ENCODE measurements at places on chromosomes 3 and 15.

DNA sequence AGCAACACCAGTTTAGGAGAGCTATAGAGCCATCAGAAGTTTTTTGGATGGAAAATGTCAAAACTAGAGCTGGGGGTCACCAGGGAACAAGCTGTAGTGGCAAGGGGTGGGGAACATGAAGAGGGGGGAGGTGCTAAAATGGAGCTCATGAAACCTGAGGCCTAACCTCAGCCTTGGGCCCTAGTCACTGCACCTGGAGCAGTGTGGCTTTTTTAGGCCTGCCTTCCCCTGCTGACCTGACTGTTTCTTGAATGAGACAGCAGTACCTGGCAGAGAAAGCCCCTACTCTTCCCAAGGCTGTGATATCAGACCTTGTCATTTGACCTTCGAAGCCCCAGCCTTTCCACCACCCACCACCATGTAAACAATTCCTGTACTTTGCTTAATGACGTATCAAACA is 383.5 kb downstream of the EPHB1 start:
- DNase-seq, result no peak

- no peak for DNase-seq
Observed at GRCh38 chr3:71064291-71064955, 519.1 kb downstream of the FOXP1 start.

GRCh38 chr3:139506766-139507165 is 30.4 kb upstream of the RBP2 start:
- DNase-seq, result no peak

- DNase-seq, result no peak
Observed at GRCh38 chr15:84681831-84682230, 23.8 kb upstream of the NMB start.

DNA sequence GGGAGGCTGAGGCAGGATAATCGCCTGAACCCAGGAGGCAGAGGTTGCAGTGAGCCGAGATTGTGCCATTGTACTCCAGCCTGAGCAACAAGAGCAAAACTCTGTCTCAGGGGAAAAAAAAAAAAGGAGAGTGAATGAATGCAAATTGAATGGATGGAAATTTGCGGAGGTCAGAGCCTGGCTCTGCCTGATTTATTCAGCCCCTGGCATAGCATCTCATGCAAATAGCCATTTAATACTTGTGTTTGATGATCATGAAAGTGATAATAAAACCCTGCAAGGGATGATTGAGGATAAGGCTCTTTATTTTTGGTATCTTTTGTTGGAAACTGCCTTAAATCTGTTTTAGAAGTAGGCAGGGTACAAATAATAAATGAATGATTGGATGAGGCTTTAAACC is 133.0 kb upstream of the SEMA6D start:
- DNase-seq, result no peak

DNA sequence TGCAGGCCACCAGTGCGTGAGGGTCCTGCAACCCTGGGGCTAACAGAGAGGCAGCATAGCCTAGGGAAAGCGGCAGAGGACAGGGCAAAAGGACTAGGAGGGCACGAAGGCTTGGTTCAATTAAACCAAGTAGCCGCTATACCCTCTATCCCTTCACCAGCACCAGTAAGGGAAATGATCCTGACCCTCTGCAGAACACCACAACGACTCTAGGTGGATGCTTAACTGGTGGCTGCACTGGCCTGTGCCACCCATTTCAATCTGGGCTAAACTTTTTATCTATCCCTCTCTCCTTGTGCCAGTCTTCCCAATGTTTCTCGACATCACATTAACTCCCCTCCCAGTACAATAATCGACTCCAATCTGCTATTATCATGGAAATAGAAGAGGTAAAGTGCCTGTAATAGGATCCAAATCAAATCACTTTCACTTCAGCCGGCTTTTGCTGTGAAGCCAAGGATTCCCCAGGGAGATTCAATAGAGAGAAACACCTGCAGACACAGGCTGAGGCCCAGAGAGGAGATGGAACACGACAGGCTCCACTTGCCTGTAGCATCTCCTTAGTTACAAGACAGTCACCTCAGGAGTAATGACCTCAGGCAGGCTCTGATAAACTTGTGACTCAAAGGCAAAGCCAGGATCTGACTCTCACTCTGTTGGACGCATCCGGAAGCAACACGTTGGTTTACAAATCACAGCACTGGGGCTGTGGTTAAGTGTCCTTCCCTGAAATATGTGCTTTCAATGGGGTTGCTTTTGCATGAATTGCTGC is 791.6 kb upstream of the ARRDC4 start:
- DNase-seq, result no peak

DNA sequence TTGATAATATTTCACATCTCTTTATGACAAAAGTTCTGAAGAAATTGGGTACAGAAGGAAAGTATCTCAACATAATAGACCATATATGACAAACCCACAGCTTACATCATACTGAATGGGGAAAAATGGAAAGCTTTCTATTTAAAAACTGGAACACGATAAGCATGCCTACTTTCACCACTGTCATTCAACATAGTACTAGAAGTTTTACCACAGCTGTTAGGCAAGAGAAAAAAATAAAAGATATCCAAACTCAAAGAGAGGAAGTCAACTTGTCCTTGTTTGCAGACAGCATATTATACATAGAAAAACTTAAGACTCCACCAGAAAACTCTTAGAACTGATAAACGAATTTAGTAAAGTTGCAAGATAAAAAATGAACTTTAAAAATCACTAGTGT is 40.3 kb downstream of the COPS2 start:
- DNase-seq, result no peak

GRCh38 chr3:136245691-136246090 is 4.4 kb upstream of the PCCB start:
- DNase-seq, result no peak

DNA sequence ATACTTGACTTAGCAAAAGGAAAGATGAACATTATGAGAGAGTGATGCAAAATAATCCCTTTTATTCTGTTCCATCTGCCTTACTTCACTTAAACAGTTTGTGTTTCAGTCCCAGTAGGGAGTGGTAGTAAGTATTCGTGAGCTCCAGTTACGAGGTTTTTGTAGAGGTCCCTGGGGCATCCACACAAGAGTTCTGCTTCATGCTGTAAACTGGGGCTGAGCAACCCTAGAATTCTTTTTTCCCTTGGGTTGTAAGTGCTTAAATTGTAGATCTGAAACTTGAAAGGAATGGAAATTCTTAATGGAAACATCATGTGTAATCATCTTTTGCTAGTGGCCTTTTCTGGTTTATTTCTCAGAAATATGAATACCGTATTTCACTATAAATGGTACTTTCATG is 79.5 kb downstream of the SEMA6D start:
- DNase-seq, result no peak

DNA sequence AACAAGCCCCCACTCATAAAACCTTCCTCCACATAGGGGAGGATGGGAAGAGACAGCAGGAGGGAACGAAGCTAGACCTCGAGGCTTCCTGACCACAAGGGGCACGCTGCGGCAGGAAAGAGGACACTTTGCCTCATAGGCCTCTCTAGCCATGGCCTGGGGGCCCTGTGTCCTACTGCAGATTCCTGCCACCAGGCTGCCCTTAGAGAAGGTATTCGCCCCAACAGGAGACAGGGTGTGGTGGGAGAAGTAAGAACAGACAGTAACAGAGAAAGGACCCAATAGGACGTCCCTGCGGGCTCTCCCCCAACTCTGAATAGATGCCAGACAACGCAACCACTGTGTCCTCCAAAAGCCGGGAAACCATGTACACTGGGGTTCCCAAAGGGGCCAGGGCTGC is 36.8 kb downstream of the ADCY5 start:
- DNase-seq, result no peak

GRCh38 chr15:47824147-47824546 is 106.8 kb downstream of the SEMA6D start:
- DNase-seq, result no peak

DNA sequence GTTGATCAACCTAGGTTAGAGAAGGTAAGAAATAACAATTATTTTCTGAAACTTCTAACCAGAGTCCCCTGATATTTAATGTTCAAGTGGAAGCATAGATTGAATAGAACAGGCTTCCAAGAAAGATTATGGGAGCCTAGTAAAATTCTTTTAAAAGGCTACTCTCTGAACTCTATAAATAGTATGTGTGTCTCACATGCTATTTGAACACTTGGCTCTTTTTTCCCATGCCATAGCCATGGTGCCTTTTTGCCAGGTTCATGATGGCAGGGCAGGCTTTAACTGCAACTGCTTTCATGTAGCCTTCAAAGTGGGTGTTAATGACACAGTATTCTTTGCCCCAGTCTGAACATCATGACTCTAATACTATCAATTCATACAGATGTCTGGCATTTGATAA is 22.9 kb upstream of the STRIT1 start:
- DNase-seq, result no peak

GRCh38 chr3:17188378-17188777 is 303.6 kb downstream of the PLCL2 start:
- no peak for DNase-seq

GRCh38 chr15:78448441-78449219 is 10.6 kb downstream of the IREB2 start:
- DNase-seq, result no peak

Measured in fibroblast of skin of left quadriceps (primary cell).